Osteoblast (primary cell): ENCODE measurements at places on chromosomes 5 and 9. TPM values are rescaled to one million over a fixed set of nuclear protein-coding genes. Genes with fewer than 3 reads are reported as not detected.

Gene CTSV
- total RNA-seq: 0.29 and 0.36 TPM in 2 replicates

Gene HMCN2
- total RNA-seq: under 0.01 TPM in 2 replicates

Gene SLC6A18
- total RNA-seq: not detected in 2 replicates

Gene TRIM7
- 0.29 and 0.72 TPM in 2 replicates for total RNA-seq

Gene HMHB1
- not detected in 2 replicates for total RNA-seq

Gene TMEM215
- not detected in 2 replicates for total RNA-seq

Gene GNA14
- 0.59 and 0.72 TPM in 2 replicates for total RNA-seq

Gene SHOC1
- under 0.01 TPM in 2 replicates for total RNA-seq

Gene PCDHA4
- 0.72 and 0.88 TPM in 2 replicates for total RNA-seq

- peak; percentile 34 for DNase-seq
These were observed 9.1 kb upstream of the AK3 start for GRCh38 chr9:4750023-4750673.

- no peak for DNase-seq
These were observed 135.2 kb downstream of the RXRA start for GRCh38 chr9:134461426-134461982.

DNA sequence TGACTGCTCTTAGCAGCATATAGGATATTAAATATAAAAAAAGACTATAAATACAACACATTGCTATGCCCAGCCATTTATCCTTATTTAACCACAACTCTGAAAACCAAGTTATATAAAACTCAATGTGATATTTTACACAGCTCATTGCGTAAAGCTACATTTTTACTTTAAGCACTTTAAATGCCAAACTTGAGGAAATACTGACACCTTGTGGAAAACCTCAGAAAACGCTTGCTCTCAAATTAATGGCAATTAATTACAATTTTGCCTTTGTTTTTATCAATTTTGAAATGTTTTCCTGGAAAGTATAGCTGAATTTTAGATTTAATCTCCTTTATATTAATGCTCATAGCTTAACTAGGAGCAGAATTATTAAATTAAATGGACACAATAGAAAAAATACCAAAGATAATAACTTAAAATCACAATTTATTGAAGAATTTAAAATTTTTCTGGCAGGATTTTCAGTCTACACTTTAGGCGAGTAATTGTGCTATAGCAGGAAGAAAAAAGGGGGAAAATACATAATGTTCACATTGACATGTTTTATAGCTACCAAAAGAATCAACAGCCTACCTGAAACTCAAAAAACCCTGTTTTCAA, 25.2 kb upstream of the PLAC8L1 start:
- no peak for DNase-seq

DNA sequence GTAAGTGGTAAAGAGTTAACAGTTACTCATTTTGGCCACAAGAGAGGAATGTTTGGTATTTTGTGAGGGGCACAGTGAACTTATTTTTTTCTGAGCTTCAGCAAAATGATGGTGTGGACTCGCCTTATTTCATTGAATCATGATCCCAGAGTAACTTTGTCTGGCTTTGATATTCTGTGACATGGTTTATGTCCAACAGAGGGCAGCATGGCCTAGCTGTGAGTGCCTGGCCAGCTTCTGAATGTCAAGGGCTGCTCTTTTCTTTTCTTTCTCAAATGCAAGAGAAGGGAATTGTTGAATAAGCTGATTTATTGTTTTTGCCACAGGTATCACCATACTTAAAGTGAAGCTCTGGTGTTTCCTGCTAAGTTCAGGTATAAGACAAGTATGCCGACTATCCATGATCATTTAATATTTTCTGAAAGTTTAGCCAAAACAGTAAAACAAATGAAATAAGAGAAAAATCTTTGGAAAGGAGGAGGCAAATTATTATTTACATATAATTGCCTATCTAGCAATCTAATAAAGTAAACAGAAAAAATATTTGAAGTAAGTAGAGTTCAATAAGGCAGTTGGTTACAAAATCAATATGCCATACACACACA, 31.7 kb downstream of the MRPL22 start:
- DNase-seq: no peak

- DNase-seq: no peak
These were observed 133.1 kb downstream of the ATPSCKMT start for GRCh38 chr5:10116594-10116993.

DNA sequence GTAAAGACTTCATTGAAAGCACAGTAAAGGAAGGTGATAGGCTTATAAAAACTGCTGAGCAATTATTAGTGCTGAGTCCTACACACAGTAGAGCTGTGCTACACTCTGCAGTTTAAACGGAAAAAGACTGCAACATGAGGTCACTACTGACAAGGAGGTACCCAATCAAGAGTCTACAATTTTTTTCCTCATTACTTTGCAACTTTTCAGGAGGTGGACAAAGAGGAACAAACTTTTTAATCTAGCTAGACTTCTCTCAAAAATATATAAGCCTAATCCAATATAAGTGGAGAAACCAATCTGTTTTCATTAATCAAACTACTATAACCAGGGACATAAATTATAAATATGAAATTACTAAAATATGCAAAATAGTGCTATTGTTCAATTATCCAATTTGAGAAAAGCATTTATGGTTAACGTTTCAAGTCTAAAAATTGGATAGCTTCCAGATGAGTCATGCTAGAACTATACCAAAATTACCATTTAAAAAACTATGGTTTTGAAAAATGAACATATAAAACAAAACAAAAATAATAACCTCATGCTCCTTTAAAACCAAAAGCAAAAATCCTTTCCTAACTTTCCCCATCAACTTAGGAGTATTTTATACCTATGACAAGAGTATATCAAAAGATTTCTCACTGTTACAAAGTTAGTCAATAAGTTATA, 37.7 kb downstream of the FAM13B start:
- DNase-seq: no peak

GRCh38 chr5:96911139-96911538, 24.7 kb upstream of the LNPEP start:
- no peak for DNase-seq

GRCh38 chr9:134885001-134885678, 4.5 kb downstream of the FCN2 start:
- no peak for DNase-seq

GRCh38 chr9:21688108-21689102, 114.0 kb upstream of the MTAP start:
- DNase-seq: peak; percentile 71

GRCh38 chr5:177472460-177473442, 683 bp downstream of the DBN1 start:
- DNase-seq: peak; percentile 96

- DNase-seq: no peak
These were observed 6.6 kb downstream of the CDX1 start for GRCh38 chr5:150173161-150173560.

- no peak for DNase-seq
These were observed 56.3 kb downstream of the SLC24A2 start for GRCh38 chr9:19732441-19732951.

DNA sequence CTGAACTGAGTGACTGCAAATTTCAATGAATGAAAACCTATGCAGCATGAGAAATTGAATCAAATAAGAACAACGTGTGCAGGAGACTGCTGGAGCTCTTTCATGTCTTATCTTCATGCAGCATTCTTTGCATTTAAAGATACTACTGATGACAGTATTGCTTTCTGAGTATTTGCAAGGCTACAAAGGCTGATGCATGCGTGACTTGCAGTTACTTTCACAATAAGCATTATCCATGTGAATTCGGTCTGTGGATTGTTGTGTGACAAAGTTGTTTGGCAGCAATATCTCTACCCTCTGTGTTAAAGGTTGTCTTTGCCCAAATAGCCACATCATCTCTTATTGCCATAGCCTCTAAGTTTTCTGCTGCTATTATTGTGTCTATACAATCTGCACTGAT, 102.1 kb upstream of the FBXL17 start:
- DNase-seq: no peak

- no peak for DNase-seq
These were observed 48.1 kb upstream of the PCSK1 start for GRCh38 chr5:96481009-96481786.

DNA sequence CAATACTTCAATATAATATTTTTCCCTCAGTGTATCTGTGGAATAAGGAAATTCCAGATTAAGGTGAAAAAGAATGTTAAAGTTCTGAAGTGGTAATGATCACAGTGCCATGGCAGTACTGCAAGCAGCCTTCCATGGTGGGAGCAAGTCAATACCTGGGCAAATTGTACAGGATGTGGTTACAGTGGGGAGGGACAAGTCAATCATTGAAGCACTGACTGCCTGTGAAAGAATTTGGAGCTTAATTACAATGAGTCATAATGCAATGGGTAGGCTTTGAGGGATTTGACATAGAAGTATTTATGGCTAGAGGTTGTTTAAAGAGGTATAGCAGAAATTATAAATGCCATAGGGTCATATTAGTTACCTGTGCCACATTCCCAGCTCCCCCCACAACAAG, 786.5 kb upstream of the ACO1 start:
- peak; percentile 3 for DNase-seq

DNA sequence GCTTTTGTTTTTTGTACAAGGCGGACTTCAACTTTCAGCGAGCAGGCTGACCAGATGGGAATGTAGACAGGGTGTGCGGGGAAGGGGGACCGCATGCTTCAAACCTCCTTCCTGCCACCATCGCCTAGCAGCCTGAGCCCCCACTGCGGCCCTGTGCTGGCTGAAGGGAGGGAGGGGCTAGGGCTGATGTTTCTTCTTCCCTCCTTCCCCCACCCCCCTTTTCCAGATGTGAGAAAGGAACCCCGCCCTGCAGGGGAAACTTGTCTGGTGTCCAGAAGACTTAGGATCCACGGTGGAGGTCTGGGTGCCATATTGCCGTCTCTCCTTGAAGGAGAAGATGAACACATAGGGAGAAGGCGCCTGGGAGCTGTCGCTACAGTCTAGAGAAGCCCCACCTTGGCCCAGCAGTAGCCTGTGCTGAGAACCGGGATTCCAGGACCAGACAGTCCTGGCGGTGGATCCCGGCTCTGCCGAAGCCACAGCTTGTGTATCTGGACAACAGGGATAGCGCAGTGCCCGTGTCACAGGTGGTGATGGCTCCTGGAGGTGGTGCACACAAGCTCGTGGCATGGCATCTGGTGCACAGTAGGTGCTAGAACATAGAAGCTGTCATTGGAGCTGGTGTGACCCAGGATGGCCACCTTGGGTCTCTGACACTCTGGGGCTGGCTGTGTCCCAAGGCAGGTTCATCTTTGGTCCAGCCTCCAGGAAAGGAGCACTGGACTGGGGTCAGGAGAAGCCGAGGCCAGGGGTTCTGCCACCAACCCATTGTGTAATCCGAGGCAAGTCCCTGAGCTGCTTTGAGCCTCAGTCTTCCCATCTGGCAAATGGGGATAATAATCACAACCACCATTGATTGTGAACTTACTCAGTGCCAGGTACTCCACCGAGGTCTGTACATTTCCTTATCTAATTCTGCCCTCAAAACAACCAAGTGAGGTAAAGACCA, 205.6 kb downstream of the C9orf50 start:
- DNase-seq: no peak

DNA sequence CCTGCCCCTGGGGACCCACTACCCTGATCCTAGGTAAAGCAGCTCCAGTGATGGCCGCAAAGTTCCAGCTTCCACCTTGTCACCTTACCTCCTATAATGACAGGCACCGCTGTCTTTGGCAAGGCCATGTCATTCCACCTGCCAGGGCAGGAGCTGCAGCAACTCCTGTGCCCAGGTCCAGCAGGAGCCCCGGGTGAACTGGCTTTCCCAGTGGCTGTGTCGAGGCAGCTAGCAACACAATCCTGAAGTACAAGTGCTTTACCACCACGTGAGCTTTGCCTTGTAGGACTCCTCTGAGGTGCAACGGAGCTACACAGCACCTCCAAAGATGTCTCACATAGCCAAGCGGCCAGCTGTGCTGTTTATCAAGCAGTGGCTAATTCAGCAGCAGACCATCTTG, 20.7 kb upstream of the MGAT1 start:
- no peak for DNase-seq

DNA sequence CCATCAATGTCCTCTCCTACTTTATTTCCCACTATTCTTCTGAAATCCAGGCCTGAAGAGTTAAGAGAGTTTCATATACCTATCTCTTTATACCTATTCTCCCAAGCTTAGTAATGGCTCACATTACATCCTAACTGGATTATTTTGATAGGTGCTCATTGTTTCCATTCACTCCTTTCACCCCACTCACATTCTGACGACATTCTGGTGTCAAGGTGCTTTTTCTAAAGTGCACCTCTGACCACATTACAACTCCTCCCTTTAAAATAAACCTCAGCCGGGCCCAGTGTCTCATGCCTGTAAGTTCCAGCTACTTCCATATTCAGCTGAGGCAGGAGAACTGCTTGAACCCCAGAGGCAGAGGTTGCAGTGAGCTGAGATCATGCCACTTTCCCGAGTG, 417.1 kb downstream of the BNC2 start:
- no peak for DNase-seq

- peak; percentile 19 for DNase-seq
These were observed 53.3 kb downstream of the SAR1B start for GRCh38 chr5:134579284-134579771.

DNA sequence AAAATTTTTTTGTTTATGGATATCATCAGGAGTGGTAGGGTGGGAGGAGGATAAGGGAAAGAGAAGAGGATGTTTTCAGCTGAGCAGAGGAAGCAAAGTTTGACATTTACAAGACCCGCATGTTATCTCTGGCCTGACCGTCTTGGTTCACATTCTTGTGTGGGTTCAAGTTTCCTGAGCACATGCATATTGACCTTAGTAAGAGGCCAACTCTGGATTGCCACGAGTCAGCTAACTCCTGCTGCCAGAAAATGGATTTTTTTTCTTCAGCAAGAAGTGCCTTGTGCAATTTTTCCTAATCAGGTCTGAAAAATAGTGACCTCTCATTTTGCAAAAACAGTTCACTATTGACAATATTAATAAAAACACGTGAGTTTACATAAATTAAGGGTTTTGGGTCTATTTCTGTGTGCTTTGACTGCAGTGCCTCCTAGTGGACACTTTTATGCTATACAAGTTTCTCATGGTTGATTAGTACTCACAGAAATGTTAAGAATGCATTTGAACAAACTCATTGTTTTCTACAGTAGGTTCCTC, 27.1 kb upstream of the BASP1 start:
- DNase-seq: no peak

GRCh38 chr9:27165068-27165467, 56.0 kb downstream of the TEK start:
- DNase-seq: no peak
